Hindlimb muscle (tissue), 1 donor: ENCODE measurements at places on chromosomes 2 and 18. TPM values are rescaled to one million over a fixed set of nuclear protein-coding genes. Genes with fewer than 3 reads are reported as not detected.

The GYPC gene
- polyA plus RNA-seq = 133 TPM

The DYNAP gene
- polyA plus RNA-seq = not detected

The MLPH gene
- 0.85 TPM for polyA plus RNA-seq

The RBM44 gene
- 0.93 TPM for polyA plus RNA-seq

The ASXL2 gene
- 11.4 TPM for polyA plus RNA-seq

The DNAH6 gene
- 0.04 TPM for polyA plus RNA-seq

The CARF gene
- 8.1 TPM for polyA plus RNA-seq

The STAT4 gene
- polyA plus RNA-seq = 1.5 TPM

The IL36RN gene
- polyA plus RNA-seq = not detected

The AKAIN1 gene
- not detected for polyA plus RNA-seq

The NFU1 gene
- 54.1 TPM for polyA plus RNA-seq

The EMILIN2 gene
- polyA plus RNA-seq = 23.1 TPM

The SOX11 gene
- polyA plus RNA-seq = 39.0 TPM

The TUBA4B gene
- 0.31 TPM for polyA plus RNA-seq

The PROKR1 gene
- 2.1 TPM for polyA plus RNA-seq

The PPP1R1C gene
- not detected for polyA plus RNA-seq

The SOCS6 gene
- polyA plus RNA-seq = 14.3 TPM

The C1QL2 gene
- not detected for polyA plus RNA-seq

The CDH2 gene
- polyA plus RNA-seq = 3.1 TPM

The SLC30A3 gene
- polyA plus RNA-seq = 2.8 TPM

The ANO7 gene
- polyA plus RNA-seq = 1.1 TPM

The SPP2 gene
- not detected for polyA plus RNA-seq

The STARD6 gene
- not detected for polyA plus RNA-seq

The DSG4 gene
- polyA plus RNA-seq = not detected

The NCKAP1 gene
- polyA plus RNA-seq = 81.7 TPM

The TANC1 gene
- 29.3 TPM for polyA plus RNA-seq

The POTEC gene
- not detected for polyA plus RNA-seq

The LRP2 gene
- 0.05 TPM for polyA plus RNA-seq

The CHRNG gene
- 167 TPM for polyA plus RNA-seq

The CEBPZOS gene
- polyA plus RNA-seq = 34.3 TPM

The ALLC gene
- not detected for polyA plus RNA-seq

The ARHGEF33 gene
- 1.6 TPM for polyA plus RNA-seq

The UGGT1 gene
- 29.7 TPM for polyA plus RNA-seq

The TSPYL6 gene
- polyA plus RNA-seq = not detected

The CELF4 gene
- 0.84 TPM for polyA plus RNA-seq

The REG3A gene
- polyA plus RNA-seq = not detected

The TEX44 gene
- not detected for polyA plus RNA-seq

The MYCN gene
- 6.3 TPM for polyA plus RNA-seq

The PID1 gene
- polyA plus RNA-seq = 16.6 TPM

The PROC gene
- polyA plus RNA-seq = 0.93 TPM

The IMPA2 gene
- polyA plus RNA-seq = 25.3 TPM

The SIX3 gene
- not detected for polyA plus RNA-seq
